BE2C (cell line): ENCODE measurements at places on chromosomes 3 and 15.
A peak's percentile ranks its signal among the peaks of the same experiment; 100 is the strongest.

DNA sequence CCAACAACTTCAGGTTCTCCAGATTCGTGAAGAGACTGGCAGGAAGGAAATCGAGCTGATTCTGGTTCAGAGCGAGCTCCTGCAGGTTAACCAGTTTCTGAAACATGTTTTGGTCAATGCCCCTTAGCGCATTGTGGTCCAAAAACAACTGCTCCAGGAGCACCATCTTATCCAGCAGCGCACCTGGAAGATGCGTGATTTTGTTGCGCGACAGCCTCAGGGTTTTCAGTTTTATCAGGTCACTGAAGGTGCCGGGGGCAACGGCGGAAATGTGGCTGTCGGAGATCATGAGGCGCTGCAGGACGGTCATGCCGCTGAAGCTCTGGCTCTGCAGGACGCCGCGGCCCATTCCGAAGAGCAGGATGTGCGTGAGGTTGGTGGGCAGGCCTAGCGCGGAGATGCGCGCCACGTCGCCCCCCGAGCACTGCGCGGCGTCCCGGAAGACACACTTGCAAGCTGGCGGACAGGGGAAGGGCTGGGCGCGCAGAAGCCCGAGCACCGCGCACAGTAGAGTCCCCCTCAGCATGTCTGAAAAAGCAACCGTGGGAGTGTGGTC is 1.2 kb downstream of the GP5 start:
- peak; percentile 36 for DNase-seq

- DNase-seq, result peak; percentile 50
Measured at GRCh38 chr3:98602078-98602678, 8.8 kb upstream of the CPOX start.

- no peak for DNase-seq
Measured at GRCh38 chr15:90481023-90481422, 48.7 kb upstream of the CRTC3 start.

GRCh38 chr15:100002086-100002620 is 268.9 kb upstream of the LYSMD4 start:
- no peak for DNase-seq

GRCh38 chr3:16390581-16390980 is 122.9 kb downstream of the RFTN1 start:
- DNase-seq, result no peak

- no peak for DNase-seq
Measured at GRCh38 chr3:165523801-165524200, 313.4 kb downstream of the BCHE start.

DNA sequence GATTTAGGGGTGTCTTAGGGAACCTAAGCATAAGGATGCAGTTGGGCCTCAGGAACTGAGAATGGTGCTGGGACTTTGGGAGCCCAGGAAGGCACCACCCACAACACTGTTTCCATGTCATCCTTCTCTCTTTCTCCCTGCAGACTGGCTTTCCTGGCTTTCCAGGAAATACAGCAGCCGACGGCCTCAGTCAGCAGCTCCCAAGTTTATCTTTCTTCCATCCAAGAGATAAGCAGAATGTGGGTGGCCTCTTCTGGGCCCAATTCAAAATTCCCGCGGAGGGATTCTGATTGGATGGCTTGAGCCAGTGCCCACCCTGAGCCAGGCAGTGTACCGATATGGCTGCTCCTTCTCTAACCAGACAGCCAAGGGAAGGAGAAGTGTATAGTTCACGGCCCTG is 4.5 kb upstream of the CLN6 start:
- DNase-seq, result no peak

DNA sequence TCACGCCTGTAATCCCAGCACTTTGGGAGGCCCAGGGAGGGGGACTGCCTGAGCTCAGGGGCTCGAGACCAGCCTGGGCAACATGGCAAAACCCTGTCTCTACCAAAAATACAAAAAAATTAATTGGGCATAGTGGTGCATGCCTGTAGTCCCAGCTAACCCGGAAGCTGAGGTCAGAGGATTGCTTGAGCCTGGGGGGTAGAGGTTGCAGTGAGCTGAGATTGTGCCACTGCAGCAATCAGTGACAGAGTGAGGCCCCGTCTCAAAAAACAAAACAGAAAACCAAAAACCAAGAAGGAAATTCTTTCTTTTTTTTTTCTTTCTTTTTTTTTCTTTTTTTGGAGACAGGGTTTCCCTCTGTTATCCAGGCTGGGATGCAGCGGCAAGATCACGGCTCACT is 3.5 kb downstream of the SPATA12 start:
- DNase-seq, result no peak

DNA sequence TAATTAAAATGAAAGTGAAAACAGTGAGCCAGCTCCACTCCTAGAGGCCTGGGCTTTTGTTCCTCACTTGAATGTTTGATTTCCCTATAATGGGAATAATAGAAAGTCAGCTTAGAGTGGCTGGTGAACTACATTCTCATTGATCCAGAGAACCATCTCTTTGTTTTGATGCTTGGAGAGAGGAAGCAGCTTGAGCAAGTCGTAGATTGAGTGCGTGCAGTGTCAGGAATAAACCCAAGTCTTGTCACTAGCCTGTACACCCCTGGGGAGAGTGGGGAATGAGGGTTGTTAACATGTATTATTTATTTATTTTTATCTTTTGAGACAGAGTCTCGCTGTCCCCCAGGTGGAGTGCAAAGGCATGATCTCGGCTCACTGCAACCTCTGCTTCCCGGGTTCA is 885 bp upstream of the LSG1 start:
- no peak for DNase-seq

DNA sequence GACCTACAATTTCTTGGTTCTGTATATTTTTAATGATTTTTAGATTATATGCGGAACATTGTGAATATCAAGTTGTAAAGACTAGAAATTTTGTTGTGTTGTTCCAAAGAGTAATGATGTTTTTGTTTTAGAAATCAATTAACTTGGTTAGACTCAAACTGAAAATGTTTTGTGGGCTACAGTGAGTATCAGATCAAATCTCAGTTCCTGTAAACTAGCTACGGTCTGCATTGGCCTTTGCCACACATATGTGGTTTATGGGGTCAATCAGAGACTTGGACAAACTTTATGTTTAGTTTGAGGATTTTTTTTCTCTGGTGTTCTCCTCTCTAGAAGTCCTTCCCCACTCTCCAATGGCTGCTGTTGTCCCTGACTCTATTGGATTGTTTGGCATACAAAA is 308.0 kb upstream of the THRB start:
- no peak for DNase-seq

- no peak for DNase-seq
Measured at GRCh38 chr3:22141769-22142168, 390.8 kb upstream of the ZNF385D start.

- DNase-seq, result no peak
Measured at GRCh38 chr15:27933562-27933961, 165.6 kb downstream of the OCA2 start.

GRCh38 chr3:166510382-166510781 is 673.2 kb upstream of the BCHE start:
- no peak for DNase-seq

DNA sequence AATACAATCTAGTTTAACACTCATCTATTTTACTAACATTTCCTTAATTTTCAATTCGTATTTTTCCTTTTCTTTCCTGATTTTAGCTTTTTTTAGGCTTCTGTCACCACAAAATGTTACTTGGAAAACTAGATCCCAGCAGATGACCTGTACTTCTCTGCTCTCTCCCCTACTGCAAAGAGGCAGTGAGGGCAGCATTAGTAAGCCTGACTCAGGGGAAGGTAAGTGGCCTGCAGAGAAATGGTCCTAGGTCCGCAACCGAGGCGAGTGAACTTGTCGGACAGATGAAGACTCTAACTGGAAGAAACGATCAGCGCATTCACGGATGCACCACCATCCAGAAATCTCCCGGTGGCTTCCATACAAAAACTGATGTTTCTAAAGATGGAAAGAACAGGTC is 20.4 kb downstream of the TMEM43 start:
- DNase-seq, result no peak

DNA sequence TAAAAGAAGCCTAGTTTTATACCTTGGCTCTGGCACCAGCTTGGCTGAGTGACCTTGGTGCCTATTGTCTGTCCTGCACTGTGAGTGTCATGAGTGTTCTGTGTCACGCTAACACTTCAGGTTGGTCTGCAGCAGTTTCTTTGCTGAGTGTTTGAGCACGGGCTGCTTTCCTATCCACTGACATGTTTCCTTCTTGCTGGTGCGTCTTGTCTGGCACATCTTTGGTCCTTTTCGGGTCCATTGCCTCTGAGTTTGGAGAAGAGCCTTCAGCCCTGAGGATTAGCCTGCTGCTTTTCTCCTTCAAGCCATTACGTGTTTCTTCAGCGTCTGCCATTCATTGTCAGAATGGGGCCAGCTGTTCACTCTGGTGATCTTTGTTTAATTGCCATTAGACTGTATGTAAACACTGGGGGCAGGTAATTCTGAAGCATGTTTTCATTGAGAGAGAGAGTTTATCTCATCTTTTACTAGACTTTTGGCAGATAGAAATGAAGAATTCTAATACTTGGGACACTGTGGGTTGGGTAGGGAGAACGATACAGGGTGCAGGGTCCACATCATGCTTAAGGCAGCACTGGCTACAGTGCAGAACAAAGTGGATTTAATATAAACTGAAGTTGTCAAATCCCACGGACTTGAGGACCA is 55.5 kb downstream of the LRRC28 start:
- no peak for DNase-seq

- DNase-seq, result no peak
Measured at GRCh38 chr3:67215690-67216089, 217.6 kb downstream of the KBTBD8 start.

DNA sequence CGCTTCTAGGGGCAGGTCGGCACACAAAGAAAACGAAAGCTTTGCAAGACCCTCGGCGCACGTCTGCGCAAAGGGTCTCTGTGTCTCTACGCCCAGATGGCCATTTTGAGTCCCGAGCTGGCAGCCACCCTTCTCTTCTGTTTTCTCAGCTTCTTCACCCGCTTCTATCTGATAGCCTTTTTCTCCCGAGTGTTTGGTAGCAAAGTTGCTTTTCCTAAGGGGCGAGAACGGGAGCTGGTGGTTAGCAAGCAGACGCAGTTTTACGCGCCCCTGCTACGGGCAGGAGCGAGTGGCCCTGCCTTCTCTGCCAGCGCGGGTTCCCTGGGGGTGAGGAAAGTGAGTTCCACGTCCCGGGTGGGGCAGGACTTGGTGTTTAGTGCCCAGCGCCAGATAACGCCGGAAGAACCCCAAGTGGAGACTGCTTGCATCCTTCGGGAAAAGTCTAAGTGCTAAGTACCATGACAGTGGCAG is 2.9 kb upstream of the MKRN2 start:
- DNase-seq, result peak; percentile 38

DNA sequence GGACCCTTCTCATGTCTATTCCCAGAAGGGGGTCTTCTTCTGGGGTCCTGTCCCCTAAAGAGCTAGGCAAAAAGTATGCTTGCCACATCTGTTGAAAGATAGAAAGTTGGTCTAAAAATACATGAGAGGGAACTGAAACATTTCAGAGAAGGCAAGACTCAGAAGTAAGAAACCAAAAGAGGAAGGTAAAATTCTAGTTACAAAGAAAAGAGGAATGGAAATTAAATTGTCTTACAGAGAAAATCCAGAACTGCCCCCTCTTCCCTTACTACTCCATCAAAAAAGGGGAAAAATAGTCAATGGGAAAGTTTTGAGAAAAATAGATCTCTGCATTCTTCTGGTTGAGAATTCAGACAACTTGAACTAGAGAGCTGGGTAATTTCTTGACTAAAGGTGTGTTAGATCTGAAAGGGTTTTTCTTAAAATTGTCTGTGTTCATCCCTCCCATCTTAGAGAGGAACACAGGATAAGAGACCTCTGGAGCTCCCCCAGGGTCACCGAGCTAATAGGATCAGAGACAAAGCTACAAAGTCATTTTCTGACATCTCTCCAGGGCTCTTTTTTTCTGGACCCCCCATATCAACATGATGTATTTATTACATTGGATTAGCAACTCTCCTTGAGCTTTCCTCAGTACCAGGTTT is 32.3 kb upstream of the CCR2 start:
- DNase-seq, result no peak

DNA sequence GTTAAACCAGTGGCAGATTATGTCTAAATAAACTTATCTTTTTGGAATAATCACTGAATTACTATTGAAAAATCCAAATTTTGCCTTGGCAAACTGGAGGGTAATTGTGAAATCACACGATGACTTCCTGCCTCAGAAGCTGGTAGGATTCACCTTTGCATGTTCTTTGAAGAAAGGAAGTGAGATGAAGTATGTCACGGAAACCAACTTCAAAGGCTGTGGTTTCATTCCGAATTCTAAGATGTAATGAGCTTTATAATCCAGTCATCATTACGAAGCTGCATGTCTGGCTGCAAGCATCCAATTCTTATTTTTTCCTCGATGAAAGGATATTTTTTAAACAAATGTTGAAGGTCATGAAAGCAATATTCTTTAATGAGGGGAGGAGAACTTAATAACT is 15.0 kb upstream of the ZBED2 start:
- DNase-seq, result no peak

GRCh38 chr3:19070325-19070724 is 78.0 kb upstream of the KCNH8 start:
- DNase-seq, result no peak

GRCh38 chr15:95684693-95685115 is 645.8 kb upstream of the NR2F2 start:
- no peak for DNase-seq

- DNase-seq, result no peak
Measured at GRCh38 chr3:187112934-187113793, 26.1 kb downstream of the RPL39L start.

DNA sequence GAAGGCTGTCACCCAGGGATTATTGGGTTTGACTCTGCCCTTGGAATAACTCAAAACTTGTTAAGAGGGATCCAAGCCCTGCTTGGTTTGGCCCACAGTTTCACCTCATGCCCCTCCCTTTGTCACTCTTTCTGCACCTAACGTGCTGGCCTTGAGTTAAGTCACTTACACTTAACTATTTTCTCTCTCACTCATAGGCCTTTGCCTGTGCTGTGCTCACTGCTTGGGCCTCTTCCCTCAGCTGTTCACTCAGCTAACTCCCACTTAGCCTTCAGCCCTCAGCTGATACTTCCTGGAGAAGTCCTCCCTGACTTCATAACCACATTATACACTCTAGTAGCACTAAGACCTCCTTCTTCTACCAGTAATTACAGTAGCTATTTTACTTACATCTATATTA is 133.3 kb downstream of the CMSS1 start:
- no peak for DNase-seq

DNA sequence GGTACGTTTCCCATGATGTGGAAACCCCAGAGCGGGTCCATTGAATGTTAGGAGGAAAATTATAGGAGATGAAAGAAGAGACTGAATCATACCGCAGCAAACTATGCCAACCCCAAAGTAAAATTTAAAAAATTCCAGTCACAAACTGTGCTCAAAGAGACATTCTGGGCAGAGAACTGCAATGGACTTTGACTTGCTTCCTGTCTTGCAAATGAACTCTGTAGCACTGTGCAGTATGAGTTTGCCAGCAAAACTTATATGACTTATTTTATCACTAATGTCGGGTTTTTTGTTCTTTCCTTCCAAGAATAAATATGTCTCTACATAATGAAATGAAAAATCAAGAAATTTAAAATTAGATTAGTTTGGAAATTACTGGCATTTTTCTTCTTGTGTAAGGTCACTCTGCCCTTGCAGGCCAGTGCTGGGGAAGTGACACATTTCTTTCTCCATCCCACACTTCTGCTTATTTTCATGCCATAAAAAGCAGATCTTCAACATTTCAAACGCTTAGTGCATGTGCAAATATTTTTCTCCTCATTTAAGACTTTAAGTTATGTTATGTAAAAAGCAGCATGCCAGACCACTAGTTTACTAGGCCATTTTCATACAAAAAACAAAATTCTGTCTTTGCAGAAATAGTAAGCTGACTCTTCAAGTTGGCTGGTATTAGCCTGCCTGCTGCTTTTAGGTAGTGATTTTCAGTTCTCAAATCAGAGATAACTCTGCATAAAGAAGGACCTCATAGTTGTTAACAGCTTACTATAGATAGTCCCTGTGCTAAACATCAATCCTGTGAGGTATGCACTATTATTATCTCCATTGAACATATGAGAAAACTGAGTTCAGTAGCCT is 32.2 kb upstream of the SSR3 start:
- DNase-seq, result no peak
